ENCODE measurements at places on chromosomes 4 and X.

DNA sequence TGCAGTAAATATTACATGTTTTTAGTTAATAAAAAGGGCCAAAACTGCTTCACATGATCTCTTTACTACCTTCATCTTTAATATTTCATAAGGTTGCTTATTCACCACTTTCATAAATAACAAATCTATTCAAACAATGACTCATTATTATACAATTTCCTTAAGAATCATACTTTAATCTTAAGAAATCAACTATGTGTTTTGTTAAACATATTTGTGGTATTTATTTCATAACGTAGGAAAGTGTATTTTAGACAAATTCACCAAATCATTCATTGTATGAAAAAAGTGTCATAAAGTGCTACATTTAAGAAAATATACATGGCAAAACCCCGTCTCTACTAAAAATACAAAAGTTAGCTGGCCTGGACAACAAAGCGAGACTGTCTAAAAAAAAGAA lies 150.5 kb upstream of the RXFP1 start:
- no peak for DNase-seq

DNA sequence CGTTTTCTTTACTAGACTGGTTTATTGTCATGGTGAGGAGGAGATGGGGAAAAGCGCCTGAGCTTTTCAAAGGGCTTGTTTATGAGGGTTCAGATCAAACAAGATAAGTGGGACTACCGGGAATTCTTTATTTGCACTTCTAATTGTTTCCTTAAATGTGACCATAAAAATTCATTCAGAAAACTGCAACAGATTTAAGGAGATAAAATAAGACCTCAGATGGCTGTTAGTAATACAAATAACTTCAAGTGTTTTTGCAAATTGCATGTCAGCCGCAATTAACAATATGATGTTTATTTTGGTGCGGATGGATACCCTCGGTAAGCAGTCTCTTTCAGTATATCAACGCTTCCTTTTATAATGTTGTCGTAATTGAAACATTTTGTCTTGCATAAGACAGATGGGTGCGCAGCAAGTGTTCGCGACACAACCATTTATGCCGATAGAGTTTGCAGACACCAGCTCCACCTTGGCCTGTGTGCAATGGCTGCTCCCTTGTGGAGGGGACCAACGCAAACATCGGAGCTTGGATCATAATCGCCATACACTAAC lies 151.0 kb downstream of the C4orf33 start:
- no peak for DNase-seq

- no peak for DNase-seq
These were observed 24.1 kb upstream of the HPRT1 start for GRCh38 chrX:134435894-134436293.

GRCh38 chrX:88604433-88605221 lies 142.4 kb upstream of the CPXCR1 start:
- DNase-seq: no peak

Data from posterior vena cava (tissue), 2 donors.